ENCODE measurements at places on chromosomes 12 and 14. TPM values are rescaled to one million over a fixed set of nuclear protein-coding genes. Genes with fewer than 3 reads are reported as not detected.

The SCN8A gene
- 0.11 TPM for polyA plus RNA-seq

The PIWIL1 gene
- polyA plus RNA-seq, result not detected

The PMCH gene
- polyA plus RNA-seq, result not detected

The RBP5 gene
- 2.5 TPM for polyA plus RNA-seq

The ARHGEF40 gene
- polyA plus RNA-seq, result 67.2 TPM

The CLEC1B gene
- not detected for polyA plus RNA-seq

Measured in adipose tissue (tissue), 3 donors.